ENCODE measurements at places on chromosomes 5 and 9. TPM values are rescaled to one million over a fixed set of nuclear protein-coding genes. Genes with fewer than 3 reads are reported as not detected.

Gene UGT3A2
- not detected for total RNA-seq

Gene HACD4
- total RNA-seq, result 1.3 TPM

Gene GCNT4
- 0.59 TPM for total RNA-seq

Gene DDX4
- total RNA-seq, result not detected

Gene PRUNE2
- 12.7 TPM for total RNA-seq

Gene TPM2
- total RNA-seq, result 812 TPM

Gene ECM2
- total RNA-seq, result 39.1 TPM

Gene LIFR
- total RNA-seq, result 24.1 TPM

Gene F12
- total RNA-seq, result 0.49 TPM

Gene SPINK7
- total RNA-seq, result not detected

Gene SELENOP
- total RNA-seq, result 373 TPM

Gene SPACA9
- 8.2 TPM for total RNA-seq

Gene RC3H2
- 24.6 TPM for total RNA-seq

Gene ZNF354C
- total RNA-seq, result 3.3 TPM

Gene MLANA
- not detected for total RNA-seq

Gene SLC4A9
- not detected for total RNA-seq

Gene TNC
- 1.2 TPM for total RNA-seq

Gene IFNA14
- total RNA-seq, result not detected

Gene NUTM2G
- not detected for total RNA-seq

Gene CDX1
- total RNA-seq, result not detected

Gene CCL27
- not detected for total RNA-seq

Gene PITX1
- total RNA-seq, result 0.78 TPM

Gene FPGS
- 35.1 TPM for total RNA-seq
